Large intestine (tissue), 12 donors: ENCODE measurements at places on chromosomes 2 and 18. TPM values are rescaled to one million over a fixed set of nuclear protein-coding genes. Genes with fewer than 3 reads are reported as not detected.

Gene LYPD6B
- 1.4 TPM for polyA plus RNA-seq

Gene POTEC
- polyA plus RNA-seq: 0.06 TPM

- H3K36me3 ChIP-seq: peaks cover 81% of the 10 kb centered on the region
- no peak overlapping the region for H3K27ac ChIP-seq
- H3K27me3 ChIP-seq: no peaks in the 10 kb centered on the region
- no peaks in the 10 kb centered on the region for H3K4me1 ChIP-seq
These were observed 42.8 kb downstream of the TRAPPC12 start for GRCh38 chr2:3422161-3422779.

GRCh38 chr2:201208563-201209252 is 25.8 kb downstream of the CASP10 start:
- no peak overlapping the region for H3K4me3 ChIP-seq
- no peak for DNase-seq
- H3K27me3 ChIP-seq: no peaks in the 10 kb centered on the region

- no peak overlapping the region for H3K4me3 ChIP-seq
- no peaks in the 10 kb centered on the region for H3K27me3 ChIP-seq
- no peak overlapping the region for H3K27ac ChIP-seq
- DNase-seq: no peak
- H3K4me1 ChIP-seq: no peaks in the 10 kb centered on the region
These were observed 9.1 kb upstream of the GPD2 start for GRCh38 chr2:156427074-156427473.

- no peaks in the 10 kb centered on the region for H3K27me3 ChIP-seq
- no peaks in the 10 kb centered on the region for H3K36me3 ChIP-seq
- no peak overlapping the region for H3K4me3 ChIP-seq
- no peaks in the 10 kb centered on the region for H3K4me1 ChIP-seq
- H3K27ac ChIP-seq: no peak overlapping the region
These were observed 63.3 kb upstream of the ZNF804A start for GRCh38 chr2:184534986-184535385.

DNA sequence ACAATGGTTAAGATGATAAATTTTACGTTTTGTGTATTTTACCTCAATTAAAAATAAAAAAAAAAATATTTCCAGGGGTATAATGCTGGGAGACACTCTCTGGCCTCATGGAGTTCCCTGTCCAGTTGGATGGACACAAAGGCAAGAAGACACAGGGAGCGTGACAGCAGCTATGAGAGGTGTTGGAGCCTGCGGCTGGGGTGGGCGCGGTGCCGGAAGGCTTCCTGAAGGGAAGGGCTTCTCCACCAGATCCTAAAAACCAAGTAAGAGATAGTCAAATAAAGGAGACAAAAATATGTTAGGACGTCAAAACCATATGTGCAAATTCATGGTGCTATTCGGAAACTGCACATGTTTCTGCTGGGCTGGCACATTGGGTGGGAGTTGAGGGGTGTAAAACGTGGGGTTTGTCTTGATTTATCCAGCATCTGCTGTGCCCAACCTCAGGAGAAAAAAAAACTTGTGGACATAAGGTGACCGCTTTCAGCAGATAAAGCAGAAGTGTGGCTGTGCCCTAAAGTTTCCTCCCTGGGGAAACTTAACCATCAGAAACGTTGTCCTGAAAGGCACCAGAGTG is 467.6 kb downstream of the RNF144A start:
- H3K4me3 ChIP-seq: no peak overlapping the region
- H3K36me3 ChIP-seq: no peaks in the 10 kb centered on the region
- no peaks in the 10 kb centered on the region for H3K27me3 ChIP-seq
- no peak for DNase-seq

- no peak overlapping the region for H3K27ac ChIP-seq
- no peak for DNase-seq
- no peaks in the 10 kb centered on the region for H3K4me1 ChIP-seq
- H3K27me3 ChIP-seq: no peaks in the 10 kb centered on the region
These were observed 178.1 kb downstream of the NDUFA10 start for GRCh38 chr2:239846789-239847676.

DNA sequence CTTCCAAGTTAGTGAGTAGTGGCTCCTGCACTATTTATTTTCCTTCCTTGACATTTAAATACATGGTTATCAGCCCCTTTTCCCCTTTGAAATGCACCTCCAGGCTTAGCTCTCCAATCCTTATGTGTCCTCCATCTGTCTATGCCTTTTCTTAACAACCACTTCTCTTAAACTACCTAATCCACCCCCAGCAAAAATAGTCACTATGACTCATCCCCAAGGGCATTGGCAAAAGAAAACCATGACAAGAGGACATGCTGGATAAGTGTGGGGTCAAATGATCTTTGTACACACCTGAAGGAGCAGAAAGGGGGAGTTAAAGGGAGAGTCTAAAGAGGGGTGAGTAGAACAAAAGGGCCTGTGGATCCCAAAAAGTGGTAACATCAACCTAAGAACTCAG is 127.2 kb downstream of the ANKRD44 start:
- no peak for DNase-seq
- H3K36me3 ChIP-seq: no peaks in the 10 kb centered on the region
- no peaks in the 10 kb centered on the region for H3K4me1 ChIP-seq
- no peak overlapping the region for H3K4me3 ChIP-seq

- peaks cover 5% of the 10 kb centered on the region for H3K4me1 ChIP-seq
- peaks cover 2% of the 10 kb centered on the region for H3K36me3 ChIP-seq
- DNase-seq: peak; percentile 78
- H3K4me3 ChIP-seq: no peak overlapping the region
These were observed 14.6 kb downstream of the TNS1 start for GRCh38 chr2:217988014-217988839.

- no peak overlapping the region for H3K27ac ChIP-seq
- no peaks in the 10 kb centered on the region for H3K36me3 ChIP-seq
- no peaks in the 10 kb centered on the region for H3K27me3 ChIP-seq
- H3K4me3 ChIP-seq: no peak overlapping the region
These were observed 136.2 kb downstream of the THADA start for GRCh38 chr2:43459446-43460173.

GRCh38 chr2:235320326-235320725 is 173.5 kb upstream of the AGAP1 start:
- no peak for DNase-seq
- no peaks in the 10 kb centered on the region for H3K36me3 ChIP-seq
- H3K4me3 ChIP-seq: no peak overlapping the region
- no peaks in the 10 kb centered on the region for H3K4me1 ChIP-seq
- H3K27me3 ChIP-seq: peaks cover 17% of the 10 kb centered on the region

GRCh38 chr2:235518322-235519090 is 24.7 kb downstream of the AGAP1 start:
- no peak for DNase-seq
- no peaks in the 10 kb centered on the region for H3K27me3 ChIP-seq
- no peak overlapping the region for H3K27ac ChIP-seq
- H3K36me3 ChIP-seq: peaks cover 3% of the 10 kb centered on the region

Gene PLEK
- polyA plus RNA-seq: 8.0 TPM

- DNase-seq: peak; percentile 13
- no peaks in the 10 kb centered on the region for H3K4me1 ChIP-seq
- H3K36me3 ChIP-seq: no peaks in the 10 kb centered on the region
- H3K27ac ChIP-seq: no peak overlapping the region
These were observed 124.8 kb downstream of the NUP35 start for GRCh38 chr2:183248866-183249567.

GRCh38 chr2:100807707-100808106 is 12.2 kb upstream of the NPAS2 start:
- no peaks in the 10 kb centered on the region for H3K4me1 ChIP-seq
- H3K27me3 ChIP-seq: no peaks in the 10 kb centered on the region
- no peak overlapping the region for H3K27ac ChIP-seq

Gene SLC5A7
- polyA plus RNA-seq: 7.1 TPM

Gene MSTN
- polyA plus RNA-seq: 0.66 TPM

Gene CIB4
- polyA plus RNA-seq: 0.21 TPM

GRCh38 chr2:187364696-187365095 is 83.4 kb downstream of the CALCRL start:
- H3K4me3 ChIP-seq: no peak overlapping the region
- no peaks in the 10 kb centered on the region for H3K36me3 ChIP-seq
- no peaks in the 10 kb centered on the region for H3K4me1 ChIP-seq
- DNase-seq: no peak

DNA sequence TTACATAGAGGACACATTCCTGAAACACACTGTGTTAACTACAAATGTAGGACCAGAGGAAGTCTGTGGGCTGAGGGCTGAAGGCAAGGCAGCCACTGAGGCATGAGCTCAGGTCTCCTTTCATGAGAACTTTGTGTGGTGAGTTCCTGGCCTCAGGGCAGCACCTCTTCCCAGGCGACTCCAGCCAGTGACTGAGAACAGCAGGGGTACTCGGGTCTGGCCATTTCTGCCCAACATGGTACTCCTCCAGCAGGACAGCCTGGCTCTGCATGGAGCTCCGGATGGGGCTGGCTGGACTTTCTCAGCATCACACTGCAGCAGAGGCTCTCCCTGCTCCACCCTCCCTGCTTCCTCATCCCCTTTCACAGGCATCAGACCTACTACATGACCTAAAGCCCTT is 125.5 kb upstream of the SPATS2L start:
- no peak for DNase-seq
- no peak overlapping the region for H3K27ac ChIP-seq

GRCh38 chr2:218357236-218358177 is 850 bp downstream of the CATIP start:
- H3K4me1 ChIP-seq: peaks cover 18% of the 10 kb centered on the region
- no peak overlapping the region for H3K4me3 ChIP-seq
- DNase-seq: no peak

- peak overlapping the region; percentile 61 for H3K27ac ChIP-seq
- DNase-seq: peak; percentile 73
- peaks cover 12% of the 10 kb centered on the region for H3K4me1 ChIP-seq
- peaks cover 6% of the 10 kb centered on the region for H3K36me3 ChIP-seq
- no peak overlapping the region for H3K4me3 ChIP-seq
These were observed 60.3 kb downstream of the ARMC9 start for GRCh38 chr2:231258701-231259100.

Gene ALPP
- 0.06 TPM for polyA plus RNA-seq

DNA sequence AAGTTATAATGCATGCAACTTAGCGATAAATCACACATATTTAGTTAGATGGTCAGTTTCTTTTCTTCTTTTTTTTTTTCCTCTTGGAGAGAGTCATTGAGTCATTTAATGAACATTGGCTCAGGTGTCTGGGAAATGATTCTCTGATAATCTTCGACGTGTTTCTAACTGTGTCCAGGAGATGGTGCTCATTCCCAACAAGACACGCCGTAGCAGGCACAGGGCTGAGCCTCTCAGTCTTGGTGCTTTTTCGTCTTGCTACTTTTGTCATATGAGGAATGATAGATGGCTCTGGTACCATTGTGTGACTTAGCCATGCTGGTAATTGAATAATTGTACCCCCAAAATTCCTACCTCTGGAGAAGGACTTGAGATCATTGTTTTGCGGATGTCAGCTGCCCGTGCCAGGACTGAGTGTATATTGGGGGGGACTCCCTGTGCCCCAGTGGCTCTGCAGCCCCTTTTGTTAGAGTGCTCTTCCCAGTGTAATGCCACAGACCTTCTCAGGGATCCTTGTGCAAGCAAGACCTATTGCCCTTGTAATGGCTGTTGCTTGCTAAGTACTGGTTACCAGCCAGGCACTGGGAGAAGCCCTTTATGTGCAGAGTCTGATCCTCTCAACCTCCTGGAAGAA is 107.6 kb upstream of the CYRIA start:
- DNase-seq: peak; percentile 22
- H3K27me3 ChIP-seq: peaks cover 5% of the 10 kb centered on the region
- no peak overlapping the region for H3K27ac ChIP-seq
- H3K4me1 ChIP-seq: no peaks in the 10 kb centered on the region

DNA sequence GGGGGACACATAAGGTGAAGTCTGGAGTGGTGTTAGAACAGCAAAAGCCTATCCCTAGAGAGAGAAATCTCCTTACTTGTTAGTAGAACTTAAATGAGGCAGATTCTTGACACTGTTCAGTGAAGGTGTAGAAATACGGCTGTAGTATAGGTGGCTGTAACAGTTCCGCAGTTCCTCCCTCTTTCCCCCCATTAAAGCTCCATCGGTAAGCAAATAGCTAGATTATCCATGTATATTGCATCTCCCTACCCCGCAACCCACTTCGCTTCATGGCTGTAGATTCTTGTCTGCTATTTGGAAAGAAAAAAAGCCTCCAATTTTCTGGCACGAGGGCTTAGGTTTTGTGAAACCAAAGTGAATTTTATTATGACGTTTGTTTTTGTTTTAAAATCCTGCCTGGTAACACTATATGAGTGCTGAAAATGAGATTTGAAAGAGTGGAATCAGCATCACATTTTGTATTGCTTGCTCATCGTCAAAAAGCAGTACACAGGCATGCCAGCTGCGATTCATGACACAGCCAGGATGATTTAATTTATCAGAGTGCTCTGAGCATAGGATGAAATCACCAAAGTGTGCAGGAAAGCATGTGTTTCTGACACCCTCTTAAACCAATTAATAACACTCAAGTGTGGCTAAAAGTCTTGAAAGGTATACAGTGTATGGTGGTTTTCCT is 1.4 kb downstream of the FAM171B start:
- H3K4me3 ChIP-seq: no peak overlapping the region
- no peaks in the 10 kb centered on the region for H3K36me3 ChIP-seq
- peaks cover 26% of the 10 kb centered on the region for H3K27me3 ChIP-seq
- no peaks in the 10 kb centered on the region for H3K4me1 ChIP-seq
- peak; percentile 3 for DNase-seq

DNA sequence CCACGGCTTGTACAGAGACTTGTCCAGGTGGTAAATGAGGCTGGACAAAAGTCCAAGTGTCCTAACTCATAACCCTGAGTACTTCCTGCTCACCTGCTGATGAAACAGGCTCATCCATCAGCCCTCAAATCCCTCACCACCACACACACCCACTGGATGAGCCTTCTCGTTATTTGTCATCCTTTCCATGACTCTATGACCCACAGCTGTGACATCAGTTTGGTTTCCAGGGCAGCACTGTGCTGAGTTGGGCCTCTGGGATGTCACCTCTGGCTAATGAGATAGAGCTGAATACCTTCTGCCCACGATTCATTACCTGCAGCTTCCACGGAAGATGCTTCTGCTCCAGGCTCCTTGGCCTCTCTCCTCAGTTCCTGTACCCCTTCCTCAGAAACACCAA is 39.4 kb downstream of the SLC14A2 start:
- no peaks in the 10 kb centered on the region for H3K27me3 ChIP-seq
- no peaks in the 10 kb centered on the region for H3K36me3 ChIP-seq
- DNase-seq: no peak
- no peak overlapping the region for H3K4me3 ChIP-seq
- H3K4me1 ChIP-seq: peaks cover 22% of the 10 kb centered on the region

DNA sequence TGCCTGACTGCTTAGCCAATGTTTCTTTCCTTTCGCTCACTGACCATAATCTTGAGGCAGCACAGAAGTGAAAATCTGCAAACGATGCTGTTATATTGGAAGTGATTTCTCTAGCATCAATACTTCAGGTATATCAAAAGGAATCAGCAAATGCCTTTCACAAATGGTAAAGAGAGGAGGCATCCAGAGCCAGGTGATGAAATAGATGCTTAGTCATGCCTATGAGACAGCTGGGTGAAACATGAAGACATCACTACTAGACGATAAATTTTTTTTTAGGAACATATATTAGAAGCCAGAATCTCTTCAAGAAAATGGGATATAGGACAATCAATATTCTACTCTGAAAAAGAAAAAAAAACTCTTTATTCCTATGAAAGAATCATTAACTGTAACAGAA is 249.2 kb upstream of the SLC39A10 start:
- H3K27me3 ChIP-seq: no peaks in the 10 kb centered on the region
- no peak overlapping the region for H3K27ac ChIP-seq
- H3K4me3 ChIP-seq: no peak overlapping the region

- H3K4me1 ChIP-seq: no peaks in the 10 kb centered on the region
- H3K27ac ChIP-seq: no peak overlapping the region
- H3K4me3 ChIP-seq: no peak overlapping the region
- no peaks in the 10 kb centered on the region for H3K27me3 ChIP-seq
These were observed 64.5 kb upstream of the NPAS2 start for GRCh38 chr2:100755441-100755840.
